ENCODE measurements at places on chromosomes 16 and 17.
A peak's percentile ranks its signal among the peaks of the same experiment; 100 is the strongest.

DNA sequence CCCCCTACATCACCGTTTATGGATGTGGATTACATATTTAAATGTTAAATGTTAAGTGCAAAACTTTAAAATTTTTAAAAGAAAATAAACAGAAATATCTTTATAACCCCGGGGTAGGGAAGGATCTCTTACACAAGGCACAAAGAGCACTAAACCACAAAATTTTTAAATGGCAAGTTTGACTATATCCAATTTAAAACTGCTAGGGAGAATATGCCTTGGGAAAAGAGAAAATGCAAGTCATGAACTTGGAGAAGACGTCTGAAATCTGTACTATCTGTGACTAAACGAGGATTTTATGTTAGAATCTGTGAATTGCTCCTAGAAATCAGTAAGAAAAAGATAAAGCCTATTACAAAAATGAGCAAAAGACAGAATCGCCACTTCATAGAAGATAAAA is 28.7 kb upstream of the SLFN13 start:
- no peak for DNase-seq

DNA sequence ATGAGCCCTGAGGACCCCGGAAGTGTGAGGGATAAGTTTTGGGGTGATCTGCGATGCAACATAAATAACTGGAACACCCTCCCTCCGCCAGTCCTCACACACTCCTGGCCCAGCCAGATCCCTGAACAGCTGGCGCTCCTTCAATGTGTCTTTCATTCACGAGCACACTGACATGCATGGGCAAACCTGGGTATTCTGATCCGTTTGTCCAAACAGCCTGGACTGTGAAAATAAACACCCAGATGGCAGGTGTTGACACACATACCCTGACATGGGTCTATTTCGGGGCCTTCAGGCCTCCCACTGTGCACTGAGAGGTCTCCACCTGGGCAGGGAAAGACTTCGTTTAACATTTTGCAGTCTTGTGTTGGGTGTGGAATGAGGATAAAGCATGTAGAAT is 3.0 kb upstream of the CPNE2 start:
- DNase-seq, result no peak

- no peak for DNase-seq
Observed at GRCh38 chr16:3578121-3578520, 918 bp upstream of the NLRC3 start.

DNA sequence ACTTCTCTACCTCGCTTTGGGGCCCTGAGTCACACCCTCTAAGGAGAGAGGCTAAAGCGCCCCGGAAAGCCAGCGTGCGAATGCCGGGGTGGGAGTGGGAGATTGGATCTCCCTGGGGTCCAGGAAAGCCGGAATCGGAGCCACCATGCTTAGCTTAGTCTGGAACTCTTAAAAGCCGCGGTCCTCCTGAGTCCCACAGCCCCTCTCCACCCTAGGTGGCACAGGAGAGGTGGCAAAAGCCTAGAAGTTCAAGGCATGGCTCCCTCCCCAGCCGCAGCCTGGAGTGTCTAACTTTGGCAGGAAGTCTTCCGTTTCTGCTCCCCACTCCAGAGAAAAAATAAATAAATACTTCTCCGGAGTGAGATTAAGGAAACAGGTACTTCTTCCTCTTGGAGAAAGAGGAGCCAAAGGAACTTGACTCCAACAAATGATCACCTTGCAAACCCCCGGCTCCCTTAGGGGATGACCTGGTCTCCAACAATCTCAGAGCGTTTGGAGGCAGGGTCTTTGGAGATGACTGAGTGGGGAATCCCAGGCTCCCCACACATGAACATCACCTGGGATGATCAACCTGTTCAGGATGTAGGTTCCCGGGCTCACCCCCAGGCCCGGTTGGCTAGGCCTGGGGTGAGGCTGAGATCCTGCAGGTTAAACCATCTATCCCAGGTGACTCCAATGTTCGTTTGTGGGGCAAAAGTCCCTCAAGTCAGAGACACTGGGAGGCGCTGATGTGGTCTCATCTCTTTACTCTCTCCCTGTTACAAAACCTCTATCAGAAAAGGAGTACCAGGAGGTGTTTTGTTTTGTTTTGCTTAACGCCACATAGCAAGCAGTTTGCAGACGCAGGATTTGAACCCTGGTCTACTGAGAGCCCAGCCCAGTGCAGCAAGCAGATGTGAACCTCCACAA is 2.9 kb downstream of the CIITA start:
- no peak for DNase-seq

DNA sequence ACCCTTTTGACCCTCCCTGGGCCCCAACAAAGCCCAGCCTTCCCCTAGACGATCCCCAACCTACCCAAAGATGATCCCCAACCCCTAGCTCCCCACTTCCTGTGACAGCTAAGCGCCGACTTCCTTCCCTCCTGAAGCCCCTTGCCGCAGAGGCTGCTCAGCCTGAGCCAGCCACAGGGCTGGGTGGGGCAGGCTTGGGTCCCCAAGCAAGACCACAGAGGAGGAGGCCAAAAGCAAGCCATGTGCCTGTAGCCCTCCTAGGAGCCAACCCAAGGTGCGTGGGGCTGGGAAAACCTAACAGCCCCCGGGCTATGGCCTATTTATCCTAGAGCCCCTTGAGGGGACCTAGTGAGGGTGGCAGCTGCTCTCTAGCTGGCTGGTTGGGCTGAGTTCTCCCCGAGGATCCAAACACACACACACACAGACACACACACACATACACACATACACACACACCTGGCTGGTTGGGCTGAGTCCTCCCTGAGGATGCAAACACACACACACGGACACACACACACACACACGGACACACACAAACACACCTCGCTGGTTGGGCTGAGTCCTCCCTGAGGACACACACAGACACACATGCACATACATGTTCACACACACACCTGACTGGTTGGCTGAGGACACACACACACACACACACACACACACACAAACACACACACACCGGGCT is 4.8 kb downstream of the ARRB2 start:
- DNase-seq, result no peak

GRCh38 chr16:63907251-63907650 is 1214.6 kb downstream of the CDH11 start:
- DNase-seq, result no peak

- DNase-seq, result no peak
Observed at GRCh38 chr17:2259769-2260536, 43.6 kb downstream of the SMG6 start.

DNA sequence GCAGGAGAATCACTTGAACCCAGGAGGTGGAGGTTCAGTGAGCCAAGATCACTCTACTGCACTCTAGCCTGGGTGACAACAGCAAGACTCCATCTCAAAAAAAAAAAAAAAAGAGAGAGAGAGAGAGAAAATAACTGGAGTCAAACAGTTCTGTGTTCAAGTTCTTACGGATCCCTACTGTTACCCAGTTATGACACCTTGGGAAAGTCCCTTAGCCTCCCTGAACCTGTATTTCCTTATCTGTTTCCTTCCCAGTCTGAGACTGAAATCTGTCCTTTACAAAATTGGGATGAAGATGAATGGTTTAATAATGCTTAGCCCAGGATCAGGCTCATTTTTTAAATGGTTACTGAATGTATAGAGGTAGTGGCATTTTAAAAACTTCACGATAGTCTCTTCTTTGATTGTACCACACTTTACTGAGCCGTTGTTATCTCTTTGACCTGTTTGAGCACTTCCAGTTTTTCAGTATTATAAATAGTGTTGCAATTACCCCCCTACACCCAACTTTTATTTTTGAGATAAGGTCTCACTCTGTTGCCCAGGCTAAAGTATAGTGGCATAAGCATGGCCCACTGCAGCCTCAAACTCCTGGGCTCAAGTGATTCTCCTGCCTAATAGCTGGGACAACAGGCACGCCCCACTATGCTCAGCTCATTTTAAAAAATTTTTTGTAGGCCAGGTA is 17.1 kb downstream of the ZNF768 start:
- DNase-seq, result no peak

DNA sequence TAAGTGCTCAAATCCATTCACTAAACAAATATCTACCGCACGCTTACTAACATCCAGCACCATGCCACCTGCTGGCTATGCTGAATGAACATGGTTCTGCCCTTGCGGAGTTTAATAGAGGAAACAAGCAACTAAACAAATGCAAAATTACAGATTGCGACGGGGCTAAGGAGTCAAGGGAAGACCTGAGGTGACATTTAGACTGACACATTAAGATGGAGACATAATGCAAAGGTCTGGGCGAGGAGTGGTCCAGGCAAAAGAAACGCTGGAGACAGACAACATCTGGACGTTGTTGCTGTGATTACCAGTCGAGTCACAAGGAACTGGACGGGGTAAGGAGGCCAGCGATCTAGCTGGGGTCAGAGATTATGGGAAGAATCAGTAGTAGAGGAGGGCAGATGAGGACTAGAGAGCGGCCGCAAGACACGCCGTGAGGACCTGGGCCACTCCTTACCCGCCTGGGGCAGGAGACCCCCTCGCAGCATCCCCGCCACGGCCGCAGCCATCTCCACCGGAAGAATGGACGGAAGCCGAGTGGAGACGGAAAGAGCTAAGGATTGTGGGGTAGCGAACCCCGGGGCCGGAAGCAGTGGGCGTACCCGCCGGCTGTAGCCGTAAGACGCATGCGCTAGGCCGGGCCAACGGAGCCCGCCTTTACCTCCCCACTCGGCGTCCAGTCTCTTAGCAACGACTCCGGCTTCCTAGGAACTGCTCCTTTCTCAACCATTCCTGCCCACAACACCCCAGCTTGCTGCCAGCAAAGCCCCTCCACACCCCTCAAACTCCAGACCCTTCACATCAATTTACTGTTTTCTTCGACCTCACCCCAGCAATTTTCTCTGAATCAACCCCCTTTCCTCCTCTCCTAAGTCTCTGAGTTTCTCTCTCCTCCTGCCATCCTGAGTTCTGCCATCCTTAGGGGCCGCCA is at the start of the genes LRRC46 and MRPL10:
TSS of gene LRRC46 (plus strand) at position 668 of the 931 bp plus-strand sequence. CDS start 320 bp downstream, outside the sequence.
TSS of gene MRPL10 (minus strand) at position 539 of the 931 bp plus-strand sequence. CDS start at position 509, 30 bp downstream.
- DNase-seq, result peak; percentile 95

GRCh38 chr17:57340160-57340981 is 84.0 kb downstream of the MSI2 start:
- no peak for DNase-seq

GRCh38 chr16:27174798-27175197 is 28.5 kb upstream of the KDM8 start:
- DNase-seq, result no peak

- no peak for DNase-seq
Observed at GRCh38 chr16:49625311-49626065, 230.4 kb downstream of the ZNF423 start.

DNA sequence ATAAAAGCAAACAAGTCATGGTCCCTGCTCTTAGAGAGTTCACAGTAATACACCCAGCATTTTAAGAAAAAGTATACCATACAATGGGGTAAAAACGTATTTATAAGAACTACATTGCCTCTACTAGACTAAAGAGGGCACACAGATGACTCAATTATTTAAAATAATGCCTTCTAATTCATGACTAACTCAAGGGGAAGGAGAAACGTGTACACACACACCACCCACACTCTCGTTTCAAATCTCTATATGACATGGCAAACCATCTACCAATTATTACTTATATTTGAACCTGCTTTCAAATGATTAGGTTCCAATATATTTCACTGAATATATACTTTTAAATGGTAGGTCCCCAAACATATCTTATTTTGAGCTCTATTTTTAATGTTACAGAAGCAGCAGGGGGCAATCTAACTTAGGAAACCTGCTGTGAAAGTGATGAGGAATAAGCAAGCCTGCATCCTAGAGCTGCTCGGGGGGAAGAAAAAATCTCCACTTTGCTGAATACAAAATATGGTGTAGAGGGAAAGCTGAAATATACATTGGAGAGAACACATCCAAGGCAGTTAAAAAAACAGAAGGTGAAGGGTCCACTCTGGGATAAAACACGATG is 232.4 kb upstream of the PSMD7 start:
- no peak for DNase-seq

DNA sequence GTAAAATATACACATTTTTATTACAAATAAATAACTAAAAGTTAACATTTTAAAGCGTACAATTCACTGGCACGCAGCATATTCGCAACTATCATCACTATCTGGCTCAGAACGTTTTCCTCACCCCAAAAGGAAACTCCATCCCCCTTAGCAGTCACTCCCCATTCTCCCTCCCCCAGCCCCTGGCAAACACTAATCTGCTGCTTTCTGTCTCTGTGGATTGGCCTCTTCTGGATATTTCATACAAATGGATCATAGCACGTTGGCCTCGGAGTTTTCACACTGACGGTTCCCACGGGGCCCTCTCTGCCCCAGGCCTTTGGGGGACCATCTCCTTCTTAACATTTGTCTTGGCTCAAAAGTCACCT is 64.6 kb downstream of the RTN4RL1 start:
- no peak for DNase-seq

DNA sequence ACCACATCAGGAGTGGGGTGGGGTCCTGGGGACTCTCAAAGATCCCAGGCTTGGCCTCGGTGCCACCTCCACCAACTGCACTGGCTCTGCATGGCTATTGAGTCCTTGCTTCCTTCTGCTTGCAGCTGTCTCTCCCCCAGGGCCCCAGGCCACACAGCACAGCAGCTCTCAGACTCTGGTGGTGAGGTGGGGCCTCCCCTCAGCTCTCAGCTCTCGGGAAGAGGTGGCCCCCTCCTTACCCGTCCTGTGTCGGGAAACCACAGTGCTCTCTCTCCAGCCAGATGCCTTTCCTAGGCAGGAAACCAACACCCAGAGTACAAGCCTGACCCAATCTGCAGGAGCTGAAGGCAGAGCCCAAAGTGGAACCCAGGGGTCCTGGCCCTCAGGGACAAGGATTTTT is 18.5 kb downstream of the SRCIN1 start:
- DNase-seq, result no peak

- DNase-seq, result no peak
Observed at GRCh38 chr16:50285406-50286003, 19.2 kb downstream of the ADCY7 start.

GRCh38 chr17:59790910-59791309 is 83.5 kb downstream of the VMP1 start:
- DNase-seq, result no peak

DNA sequence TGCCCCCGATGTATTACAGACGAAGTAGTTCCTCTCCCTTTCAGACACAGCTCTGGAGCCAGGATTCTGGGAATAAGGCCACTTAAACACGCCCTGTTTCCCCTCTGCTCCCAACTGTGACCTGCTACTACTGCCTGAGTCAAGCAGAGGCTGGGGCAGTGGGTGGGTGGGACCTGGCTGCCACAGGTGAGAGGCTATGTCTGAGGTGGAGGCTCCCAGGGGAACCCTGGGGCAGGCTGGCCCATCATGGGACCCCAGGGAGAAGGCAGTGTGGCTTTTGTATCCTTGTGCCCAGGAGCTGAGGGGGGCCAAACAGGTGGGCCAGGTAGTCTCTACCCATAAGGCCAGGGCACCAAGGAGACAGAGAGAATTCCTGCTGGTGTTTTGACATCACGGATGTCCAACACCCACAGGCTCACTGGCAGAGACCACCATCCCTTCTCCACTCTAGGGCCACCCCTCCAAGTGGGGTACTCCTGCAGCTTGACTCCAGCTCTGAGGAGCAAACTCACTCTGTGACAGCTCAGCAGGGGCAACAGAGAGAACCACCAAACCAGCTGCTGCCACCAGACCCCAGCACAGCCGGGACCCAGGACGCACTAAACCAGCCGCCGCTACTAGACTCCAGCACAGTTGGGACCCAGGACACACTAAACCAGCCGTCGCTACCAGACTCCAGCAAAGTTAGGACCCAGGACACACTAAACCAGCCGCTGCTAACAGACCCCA is 105.3 kb upstream of the SMURF2 start:
- no peak for DNase-seq

Data from BE2C (cell line).